Heart right ventricle (tissue), 16 donors: ENCODE measurements at places on chromosomes 3 and 15. TPM values are rescaled to one million over a fixed set of nuclear protein-coding genes. Genes with fewer than 3 reads are reported as not detected.

GRCh38 chr15:38605744-38606143 is 41.1 kb upstream of the RASGRP1 start:
- no peak for DNase-seq

The CELSR3 gene
- total RNA-seq, result 0.13 TPM

DNA sequence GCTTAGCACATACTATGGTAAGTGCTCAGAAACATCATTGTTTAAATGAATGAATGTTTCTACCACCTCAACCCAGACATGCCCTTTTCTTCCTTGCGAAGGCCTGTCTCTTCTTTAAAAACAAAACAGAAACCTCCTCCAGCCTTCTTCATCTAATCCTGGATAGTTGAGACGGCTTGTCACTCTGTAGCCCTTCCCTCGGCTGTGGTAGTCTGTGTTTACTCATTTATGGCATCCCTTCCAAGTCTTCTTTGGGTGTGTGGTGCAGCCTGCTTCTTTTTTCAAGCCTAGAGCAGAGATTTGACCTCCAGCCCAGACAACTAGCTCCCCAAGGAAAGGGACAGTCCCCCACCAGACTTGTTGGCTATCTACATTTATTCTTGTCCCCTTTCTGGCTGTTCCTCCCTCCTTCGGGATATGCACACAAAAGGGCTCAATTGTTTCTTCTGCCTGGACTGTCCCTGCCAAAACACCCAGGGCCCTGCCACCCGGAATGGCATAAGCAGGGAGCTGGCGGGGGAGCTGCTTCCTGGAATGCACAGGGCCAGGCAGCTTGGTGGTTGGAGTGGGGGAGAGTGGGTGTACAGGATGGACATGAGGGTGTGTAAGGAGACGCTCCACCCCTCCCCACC is 67.8 kb downstream of the ITGA11 start:
- peak; percentile 77 for DNase-seq

The P3H2 gene
- total RNA-seq, result 0.49 TPM

GRCh38 chr15:71997691-71998090 is 120.3 kb downstream of the MYO9A start:
- DNase-seq, result no peak

DNA sequence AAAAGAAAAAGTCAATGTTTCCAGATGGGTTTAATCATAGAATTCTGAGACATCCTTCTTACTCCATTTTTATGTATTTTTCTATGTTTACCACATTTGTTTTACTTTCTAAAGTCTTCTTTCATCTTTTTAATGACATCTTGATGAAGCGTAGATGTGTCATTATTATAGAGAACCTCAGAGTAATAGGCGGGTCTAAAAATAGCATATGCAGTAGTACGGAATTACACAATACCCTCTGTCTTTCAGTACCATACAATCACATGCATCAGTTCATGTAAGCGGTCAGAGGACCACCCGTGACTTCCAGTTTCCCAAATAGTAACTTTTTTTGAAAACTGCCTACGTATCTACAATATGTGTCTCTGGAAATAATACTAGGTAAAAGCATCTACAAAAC is 224.0 kb downstream of the PLOD2 start:
- DNase-seq, result no peak

DNA sequence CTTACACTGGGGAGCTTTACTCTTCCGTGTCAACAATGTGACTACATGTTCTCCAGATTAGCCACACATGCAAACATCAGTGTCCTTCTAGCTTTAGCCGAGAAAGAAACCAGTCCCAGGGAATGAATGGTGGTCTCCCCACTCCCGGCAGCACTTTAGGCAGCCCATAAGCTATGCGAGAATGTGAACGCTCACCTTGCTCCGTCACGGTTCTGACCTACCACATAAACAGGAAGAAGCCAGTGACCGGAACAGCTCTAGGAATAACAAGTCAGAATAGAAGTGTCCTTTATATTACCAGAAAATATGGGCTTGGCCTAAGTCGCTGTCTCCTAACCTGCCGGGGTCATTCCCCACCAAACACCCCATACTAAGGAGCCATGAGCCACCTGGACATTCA is 98.0 kb upstream of the ABHD17C start:
- no peak for DNase-seq

- no peak for DNase-seq
Measured at GRCh38 chr3:50623840-50624474, 7.0 kb downstream of the MAPKAPK3 start.
